Stimulated activated CD4-positive, alpha-beta T cell treated with anti-CD3 and anti-CD28 coated beads, Interleukin-1b, Interleukin-23, amount 100 ng/mL, for 4 hours (primary cell): ENCODE measurements at places on chromosomes 7 and 10.

DNA sequence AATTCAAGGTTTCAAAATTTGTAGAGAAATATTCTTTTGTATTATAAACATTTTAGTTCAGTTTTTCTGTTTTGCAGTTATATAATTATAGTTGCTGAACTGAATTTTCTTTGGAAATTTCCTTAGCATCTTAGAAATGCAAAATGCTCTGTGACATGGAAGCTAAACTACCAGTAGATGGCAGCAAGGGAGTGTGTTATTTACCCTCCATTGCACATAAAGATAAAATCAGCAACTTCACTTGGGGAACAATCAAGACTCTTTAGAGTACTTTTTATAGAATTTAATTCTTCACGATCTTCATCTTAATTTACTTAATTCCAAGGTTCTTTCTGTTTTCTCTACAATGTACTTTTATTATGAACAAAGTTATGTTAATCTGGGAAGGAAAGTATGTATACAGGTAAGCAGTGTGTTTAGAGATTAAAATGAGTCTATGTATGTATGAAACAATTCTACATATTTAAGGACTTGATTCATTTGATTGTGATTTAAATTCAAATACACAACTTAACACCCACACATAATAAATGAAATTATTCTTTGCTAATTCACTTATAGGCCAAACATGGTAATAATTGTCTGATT, 404.2 kb downstream of the THSD7A start:
- no peak for DNase-seq

GRCh38 chr10:15300697-15301096, 70.4 kb downstream of the FAM171A1 start:
- DNase-seq, result no peak

- no peak for DNase-seq
Observed at GRCh38 chr10:72762042-72762441, 70.1 kb downstream of the MCU start.

DNA sequence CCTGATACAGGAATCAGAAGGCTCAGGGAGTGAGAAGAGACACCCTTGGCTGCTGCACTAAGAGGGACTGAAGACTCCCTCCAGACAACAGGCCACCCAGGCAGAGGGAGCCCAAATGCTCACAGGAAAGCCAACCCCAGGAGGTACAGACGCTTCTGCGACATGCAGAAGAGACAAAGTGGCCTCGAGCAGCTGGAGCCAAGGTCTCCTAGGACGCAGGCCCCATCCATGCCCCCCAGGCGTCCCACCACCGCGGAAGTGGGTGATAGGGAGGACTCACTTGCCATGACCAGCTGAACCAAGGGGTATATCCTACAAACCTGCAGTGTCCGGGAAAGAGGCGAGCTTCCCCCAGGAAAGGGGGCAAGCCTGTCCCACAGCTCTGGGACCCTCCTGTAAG, 56.9 kb downstream of the CTBP2 start:
- DNase-seq, result no peak

- no peak for DNase-seq
Observed at GRCh38 chr10:24307696-24308485, 99.0 kb downstream of the KIAA1217 start.

GRCh38 chr7:28722684-28723083, 235.4 kb downstream of the TRIL start:
- DNase-seq, result no peak

DNA sequence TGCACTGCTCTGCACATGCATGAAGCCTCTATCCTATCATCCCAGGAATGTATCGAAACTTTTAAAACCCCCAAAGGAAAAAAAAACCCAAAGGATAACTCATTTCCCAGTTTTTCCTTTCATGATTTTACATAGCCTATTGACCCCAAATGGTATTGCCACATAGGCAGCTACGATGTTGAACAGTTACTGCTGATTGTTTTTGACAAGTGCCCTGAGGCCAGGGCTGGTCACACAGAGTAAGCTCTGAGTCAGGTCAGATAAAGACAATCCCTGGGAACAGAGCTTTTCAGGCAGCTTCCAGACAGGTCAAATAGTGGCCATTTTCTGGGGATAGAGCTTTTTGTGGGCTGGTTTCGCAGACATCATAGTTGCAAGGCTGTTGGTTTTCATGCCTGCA, 52.1 kb downstream of the MYL10 start:
- DNase-seq, result no peak

GRCh38 chr10:16779384-16779915, 37.8 kb downstream of the RSU1 start:
- peak; percentile 34 for DNase-seq

GRCh38 chr7:127447326-127447945, 54.9 kb upstream of the ZNF800 start:
- DNase-seq, result peak; percentile 18

DNA sequence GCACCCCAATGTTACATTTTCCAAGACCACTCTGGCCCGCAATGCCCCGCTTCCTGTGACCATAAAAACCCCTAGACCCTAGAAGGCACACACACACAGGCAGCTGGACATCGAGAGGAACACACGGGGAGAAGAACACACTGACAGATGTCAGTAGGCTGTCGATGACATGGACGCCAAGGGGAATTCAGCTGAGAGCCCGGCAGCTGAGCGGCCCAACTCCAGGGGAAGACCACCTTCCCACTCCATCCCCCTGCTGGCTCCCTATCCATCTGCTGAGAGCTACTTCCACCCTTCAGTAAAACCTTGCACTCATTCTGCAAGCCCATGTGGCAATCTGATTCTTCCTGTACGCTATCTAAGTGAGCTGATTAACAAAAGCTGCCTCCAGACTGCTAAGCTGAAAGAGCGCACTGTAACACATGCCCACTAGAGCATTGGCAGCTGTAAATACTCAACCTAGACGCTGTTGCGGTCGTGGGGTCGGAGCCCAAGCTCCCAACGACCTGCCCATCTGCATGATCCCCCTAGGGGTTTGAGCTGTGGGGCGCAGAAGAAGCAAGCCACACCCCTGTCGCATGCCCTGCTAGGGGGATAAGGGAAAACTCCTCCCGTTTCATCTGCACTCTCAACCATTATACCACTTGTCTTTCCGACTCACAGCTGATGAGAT, 843.6 kb upstream of the POT1 start:
- no peak for DNase-seq

DNA sequence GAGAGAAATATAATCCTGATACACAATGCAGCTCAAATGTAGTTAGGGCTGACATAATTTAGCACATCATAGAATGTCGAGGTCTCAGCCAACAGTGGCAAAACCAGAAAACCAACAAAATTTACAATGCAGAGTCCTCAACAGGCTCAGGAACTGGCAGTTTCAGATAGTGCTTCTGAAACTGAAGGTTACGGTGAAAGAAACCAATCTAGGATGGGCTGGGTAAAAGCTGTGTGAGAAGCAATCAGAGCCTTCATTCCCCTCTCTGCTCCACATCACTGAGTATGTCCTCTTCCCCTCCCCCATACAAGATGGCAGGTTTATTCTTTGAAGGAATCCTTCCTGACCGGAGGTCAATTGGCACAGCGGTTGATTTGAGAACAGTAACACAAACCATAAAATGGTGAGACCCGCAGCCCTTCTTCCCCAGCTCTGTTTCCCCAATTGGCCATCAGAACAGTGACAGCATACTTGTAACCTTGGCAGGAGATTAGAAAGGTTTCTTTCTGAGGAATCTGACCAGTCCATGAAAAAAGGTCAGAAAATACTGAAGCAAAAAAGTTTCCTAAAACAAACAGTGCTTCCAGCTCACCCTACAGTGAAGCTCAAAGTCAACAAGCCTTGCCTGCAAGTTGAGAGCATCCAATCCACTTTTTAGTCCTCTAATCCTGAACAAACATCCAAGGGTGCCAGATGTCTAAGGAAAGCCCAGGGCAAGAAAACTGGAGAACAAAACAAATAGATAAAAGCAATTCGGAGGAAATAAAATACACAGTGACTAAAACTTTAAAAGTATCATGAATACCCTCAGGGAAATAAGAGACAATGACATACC, 53.9 kb upstream of the IL6 start:
- no peak for DNase-seq

DNA sequence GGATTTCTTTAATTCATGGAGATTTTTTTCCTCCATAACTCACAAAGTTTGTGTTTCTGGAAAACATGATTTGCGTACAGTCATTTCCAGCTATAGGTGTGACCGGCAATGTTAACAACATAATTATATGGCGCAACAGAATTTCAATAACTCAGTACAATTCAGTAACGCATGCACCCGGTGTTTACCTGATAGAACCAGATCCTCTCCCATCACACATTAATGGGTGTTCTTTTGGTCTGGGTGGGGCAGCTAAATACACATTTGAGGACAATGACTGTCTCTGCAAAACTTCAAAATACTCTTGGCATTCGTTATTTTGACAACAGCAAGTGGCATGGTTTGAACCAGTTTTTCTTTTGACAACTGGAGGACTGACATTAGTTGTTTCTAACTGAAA, 102.3 kb downstream of the KLF6 start:
- DNase-seq, result no peak

DNA sequence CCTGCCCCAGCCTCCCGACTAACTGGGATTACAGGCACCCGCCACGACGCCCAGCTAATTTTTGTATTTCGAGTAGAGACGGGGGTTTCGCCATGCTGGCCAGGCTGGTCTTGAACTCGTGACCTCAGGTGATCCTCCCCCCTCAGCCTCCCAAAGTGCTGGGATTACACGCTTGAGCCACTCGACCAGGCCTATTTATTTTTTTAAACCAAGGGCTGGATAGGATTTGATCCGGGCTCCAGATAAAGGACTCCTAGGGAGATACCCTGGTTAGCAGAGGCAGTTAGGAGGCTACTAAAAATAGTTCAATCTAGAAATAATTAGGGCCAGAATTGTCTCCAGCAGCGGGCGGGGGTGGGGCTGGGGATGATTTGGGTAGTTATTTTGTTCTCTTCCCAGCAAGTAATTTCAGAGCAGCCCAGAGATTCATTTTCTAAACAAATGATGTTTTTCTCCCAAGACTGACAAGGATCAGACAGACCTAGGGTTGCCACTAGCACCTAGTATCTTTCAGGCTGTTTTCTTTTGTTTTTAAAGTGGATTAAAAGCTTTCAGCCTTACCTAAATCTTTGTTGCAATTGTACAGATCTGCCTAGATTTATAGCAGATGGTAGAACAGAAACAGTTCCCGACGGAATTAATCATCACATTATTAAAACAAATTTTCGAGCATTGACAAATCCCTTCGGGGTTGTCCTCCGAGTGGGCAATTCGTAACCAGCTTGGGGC, 859 bp upstream of the SMC3 start:
- DNase-seq, result no peak

DNA sequence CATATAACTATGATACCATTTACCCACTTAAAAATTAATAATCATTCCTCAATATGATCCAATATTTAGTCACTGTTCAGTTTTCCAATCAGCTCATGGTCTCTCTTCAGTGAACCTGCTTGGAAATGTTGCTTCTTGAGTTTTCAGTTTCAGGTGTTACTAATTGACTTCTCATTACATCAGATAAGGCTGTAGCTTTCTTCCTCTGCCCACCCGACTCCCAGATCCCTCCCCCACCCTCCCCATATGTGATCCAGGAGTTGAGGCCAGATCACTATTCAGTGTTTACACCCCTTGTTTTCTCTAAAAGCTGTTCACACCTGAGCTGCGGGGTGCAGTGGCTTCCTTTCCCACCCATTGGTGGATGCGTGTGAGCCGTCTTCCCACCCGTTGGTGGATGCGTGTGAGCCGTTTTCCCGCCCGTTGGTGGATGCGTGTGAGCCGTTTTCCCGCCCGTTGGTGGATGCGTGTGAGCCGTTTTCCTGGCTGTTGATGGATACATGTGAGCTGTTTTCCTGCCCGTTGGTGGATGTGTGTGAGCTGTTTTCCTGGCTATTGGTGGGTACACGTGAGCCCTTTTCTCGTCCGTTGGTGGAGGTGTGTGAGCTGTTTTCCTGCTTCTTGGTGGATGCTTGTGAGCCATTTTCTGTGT, 3.2 kb upstream of the MTG1 start:
- no peak for DNase-seq

DNA sequence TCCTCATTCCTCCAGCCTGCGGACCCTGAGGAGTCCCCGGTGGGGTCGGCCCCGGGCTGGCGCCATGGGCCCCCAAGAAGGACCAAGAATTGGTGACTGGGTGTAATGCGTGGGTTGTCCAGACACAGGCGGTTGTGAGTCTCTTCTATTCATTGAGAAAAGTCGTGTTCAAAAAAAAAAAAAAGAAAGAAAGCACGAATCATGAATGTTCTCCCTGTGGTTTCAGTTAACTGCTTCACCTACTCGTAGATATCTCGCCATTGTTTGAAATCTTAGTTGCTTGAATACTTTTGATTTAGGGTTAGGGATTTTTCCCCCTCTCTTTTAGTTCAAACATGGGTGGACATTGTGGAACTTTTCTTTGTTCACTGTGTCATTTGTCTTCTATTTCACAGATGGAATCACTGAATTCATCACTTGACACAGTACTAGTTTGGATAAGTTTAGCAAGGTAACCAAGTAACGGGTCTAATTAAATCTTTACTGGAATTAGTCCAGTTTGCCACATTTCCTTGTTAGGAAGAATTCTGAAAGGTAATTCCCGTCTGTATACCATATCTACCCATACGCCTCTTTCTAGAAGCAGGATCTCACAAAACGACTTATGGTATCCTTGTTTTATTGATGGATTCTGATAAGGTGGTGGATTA, 775 bp downstream of the STARD3NL start:
- no peak for DNase-seq

- DNase-seq, result peak; percentile 58
Observed at GRCh38 chr10:128035557-128035973, 90.7 kb downstream of the MKI67 start.

- DNase-seq, result no peak
Observed at GRCh38 chr10:109887776-109888175, 35.5 kb downstream of the XPNPEP1 start.

- DNase-seq, result peak; percentile 41
Observed at GRCh38 chr7:128869138-128869943, 6.7 kb downstream of the ATP6V1F start.

DNA sequence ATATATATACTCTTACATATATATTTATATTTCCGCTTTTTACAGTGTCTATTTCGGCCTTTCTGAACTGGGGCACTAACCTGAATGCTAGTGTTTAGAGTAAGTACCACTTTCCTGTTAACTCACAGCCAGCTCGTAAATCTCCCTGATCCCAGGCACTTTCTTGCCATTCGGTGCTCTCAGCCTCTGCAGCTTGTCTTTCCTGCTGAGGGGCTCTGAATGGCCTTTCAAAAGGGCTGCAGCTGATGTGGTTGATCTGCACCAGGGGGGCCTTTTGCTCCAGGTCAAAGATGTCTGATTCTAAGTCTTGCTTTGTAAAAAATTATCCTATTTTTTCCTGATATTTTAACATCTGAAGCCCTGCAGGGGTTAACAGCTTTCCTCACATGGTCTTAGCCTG, 25.5 kb upstream of the HPS1 start:
- no peak for DNase-seq

DNA sequence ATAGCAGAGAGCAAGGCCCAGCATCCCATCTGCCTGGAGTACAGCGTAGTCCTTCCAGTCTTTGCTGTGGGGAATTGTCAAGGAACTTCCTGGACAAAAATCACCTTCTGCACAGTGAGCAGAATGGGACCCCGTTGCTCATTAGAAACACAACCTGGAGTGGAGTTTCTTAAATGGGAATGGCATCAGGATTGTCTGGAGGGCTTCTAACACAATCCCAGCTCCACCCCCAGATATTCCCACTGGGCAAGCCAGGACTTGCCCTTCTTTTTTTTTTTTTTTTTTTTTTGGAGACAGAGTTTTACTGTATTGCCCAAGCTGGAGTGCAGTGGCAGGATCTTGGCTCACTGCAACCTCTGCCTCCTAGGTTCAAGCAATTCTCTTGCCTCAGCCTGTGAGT, 356.4 kb downstream of the GALNT17 start:
- no peak for DNase-seq

GRCh38 chr10:100114976-100115770, 33.5 kb upstream of the CPN1 start:
- no peak for DNase-seq

- no peak for DNase-seq
Observed at GRCh38 chr10:20892011-20892585, 5.0 kb downstream of the NEBL start.
